ENCODE measurements at places on chromosomes 13 and 19.

DNA sequence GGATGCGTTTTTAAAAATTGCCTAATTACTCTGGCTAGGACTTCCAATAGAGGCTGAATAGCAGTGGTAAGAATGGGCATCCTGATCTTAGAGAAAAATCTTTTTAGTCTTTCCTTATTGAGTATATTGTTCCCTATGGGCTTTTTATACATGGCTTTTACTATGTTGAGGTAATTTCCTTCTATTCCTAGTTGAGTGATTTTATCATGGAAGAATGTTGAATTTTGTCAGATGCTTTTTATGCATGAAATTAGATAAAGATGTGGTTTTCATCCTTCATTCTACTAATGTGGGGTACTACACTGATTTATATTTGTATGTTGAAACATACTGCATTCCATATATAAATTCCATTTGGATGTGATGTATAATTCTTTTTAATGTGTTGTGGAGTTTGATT is 2673.8 kb downstream of the PCDH9 start:
- DNase-seq: no peak

- DNase-seq: no peak
Observed at GRCh38 chr13:26743971-26744370, 16.6 kb downstream of the GPR12 start.

- DNase-seq: no peak
Observed at GRCh38 chr13:79407349-79407979, 1.4 kb upstream of the RBM26 start.

DNA sequence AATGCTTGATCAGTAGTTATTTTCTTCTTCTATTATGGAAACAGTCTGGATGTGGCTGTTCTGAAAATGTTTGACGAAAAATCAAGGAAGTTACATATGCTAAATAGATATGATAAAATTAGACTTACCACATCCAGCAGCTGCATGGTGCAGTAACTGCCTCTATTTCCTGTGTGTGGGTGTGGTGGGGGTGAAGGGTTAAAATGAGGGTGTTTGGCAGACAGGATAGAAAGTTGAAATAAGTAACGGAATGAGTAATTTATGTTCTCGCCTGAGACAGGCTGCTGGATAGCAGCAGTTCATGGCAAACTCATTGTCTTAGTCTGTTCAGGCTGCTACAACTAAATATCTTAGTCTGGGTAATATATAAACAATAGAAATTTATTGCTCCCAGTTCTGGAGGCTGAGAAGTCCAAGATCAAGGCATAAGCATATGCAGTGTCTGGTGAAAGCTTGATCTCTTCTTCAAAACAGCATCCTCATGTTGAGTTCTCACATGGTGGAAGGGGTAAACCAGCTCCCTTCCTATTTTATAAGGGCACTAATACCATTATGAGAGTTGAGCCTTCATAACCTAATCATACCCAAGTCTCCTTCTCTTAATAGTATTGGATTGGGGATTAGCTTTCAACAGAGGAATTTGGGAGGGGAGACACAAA is 1248.9 kb downstream of the SLITRK5 start:
- DNase-seq: no peak

GRCh38 chr19:21698215-21698614 is 69.2 kb downstream of the ZNF100 start:
- DNase-seq: no peak

- no peak for DNase-seq
Observed at GRCh38 chr13:80235967-80236302, 105.0 kb downstream of the SPRY2 start.

DNA sequence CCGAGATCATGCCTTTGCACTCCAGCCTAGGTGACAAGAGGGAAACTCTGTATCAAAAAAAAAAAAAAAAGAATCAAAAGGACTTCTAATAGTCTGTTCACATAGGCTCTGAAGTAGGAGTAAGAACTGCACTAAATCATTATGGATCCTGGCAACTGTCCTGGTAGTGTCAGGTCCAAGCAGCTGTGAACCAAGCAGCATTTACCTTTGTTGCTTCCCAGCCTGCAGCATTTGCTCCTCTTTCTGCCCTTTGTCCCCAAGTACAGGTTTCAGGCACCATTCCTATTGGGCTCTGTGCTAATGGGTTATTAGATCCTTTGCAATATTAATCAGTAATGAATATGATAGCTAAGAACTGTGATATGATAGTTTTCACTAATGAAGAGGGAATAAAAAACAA is 77.4 kb upstream of the NBEA start:
- DNase-seq: no peak

DNA sequence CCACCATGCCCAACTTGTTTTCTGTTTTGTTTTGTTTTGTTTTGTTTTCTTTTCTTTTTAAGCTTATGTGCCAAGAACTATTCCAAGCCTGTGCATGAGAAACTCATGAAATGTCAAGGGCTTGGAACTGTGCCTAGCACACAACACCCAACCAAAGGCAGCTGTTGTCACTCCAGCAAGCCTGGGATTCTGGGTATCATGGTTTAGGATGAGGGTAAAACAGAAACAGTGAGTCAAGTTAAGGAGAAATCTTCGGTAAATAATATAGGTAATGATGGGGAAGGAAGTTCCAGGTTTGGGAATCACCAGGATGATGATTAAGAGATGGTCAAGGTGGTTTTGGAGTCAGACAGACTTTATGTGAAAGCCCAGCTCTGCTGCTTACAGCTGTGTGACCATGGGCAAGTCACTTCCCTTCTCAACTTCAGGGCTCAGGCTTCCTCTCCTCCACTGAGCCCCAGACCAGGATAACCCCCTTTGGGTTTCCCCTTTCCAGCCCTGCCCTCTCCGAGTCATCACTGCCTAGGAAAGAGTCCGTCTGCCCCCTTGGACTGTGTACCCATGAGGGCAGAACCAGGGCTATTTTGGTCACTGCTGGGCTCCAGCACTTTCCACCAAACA is 5.0 kb downstream of the PVR start:
- no peak for DNase-seq

DNA sequence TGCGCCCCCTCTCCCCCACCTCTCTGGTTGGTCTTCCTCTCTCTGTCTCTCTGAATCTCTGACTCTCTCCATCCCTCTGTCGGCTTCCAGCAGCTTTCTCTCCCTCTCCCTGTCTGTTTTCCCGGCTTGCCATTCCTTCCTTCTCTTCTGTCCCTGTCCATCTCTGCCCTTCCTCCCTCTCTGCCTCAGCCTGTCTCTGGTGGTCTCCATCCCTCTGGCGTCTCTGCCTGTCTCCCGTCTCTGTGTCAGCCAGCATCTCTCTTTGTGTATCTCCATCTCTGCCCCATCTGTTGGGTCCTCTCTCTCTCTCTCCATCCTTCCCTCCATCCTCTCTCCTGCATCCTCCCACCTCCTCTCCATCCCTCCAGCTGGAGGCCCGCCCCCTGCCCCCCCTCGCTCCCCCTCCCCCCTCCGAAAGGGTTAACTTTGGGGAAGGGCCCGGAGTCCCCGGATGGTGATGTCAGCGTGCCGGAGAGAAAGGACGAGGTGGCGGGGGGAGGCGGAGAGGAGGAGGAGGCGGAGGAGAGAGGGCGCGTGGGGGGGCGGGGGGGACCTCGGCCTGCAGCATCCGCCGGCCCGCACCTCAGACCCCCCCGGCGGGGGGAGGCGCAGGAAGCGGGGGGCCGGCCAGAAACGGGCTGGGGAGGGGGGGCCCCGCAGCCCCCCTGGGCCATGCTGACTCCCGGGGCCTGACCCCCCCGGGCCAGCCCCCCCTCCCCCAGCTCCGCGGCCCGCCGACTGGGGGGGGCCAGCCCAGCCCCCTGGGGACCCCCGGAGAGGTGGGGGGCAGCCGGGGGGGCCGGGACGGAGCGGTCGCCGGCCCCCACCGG is at the start of gene BRSK1:
Gene BRSK1, plus strand, starts transcription at position 450 of the 830 bp plus-strand sequence. CDS start 446 bp downstream, outside the sequence.
- no peak for DNase-seq

DNA sequence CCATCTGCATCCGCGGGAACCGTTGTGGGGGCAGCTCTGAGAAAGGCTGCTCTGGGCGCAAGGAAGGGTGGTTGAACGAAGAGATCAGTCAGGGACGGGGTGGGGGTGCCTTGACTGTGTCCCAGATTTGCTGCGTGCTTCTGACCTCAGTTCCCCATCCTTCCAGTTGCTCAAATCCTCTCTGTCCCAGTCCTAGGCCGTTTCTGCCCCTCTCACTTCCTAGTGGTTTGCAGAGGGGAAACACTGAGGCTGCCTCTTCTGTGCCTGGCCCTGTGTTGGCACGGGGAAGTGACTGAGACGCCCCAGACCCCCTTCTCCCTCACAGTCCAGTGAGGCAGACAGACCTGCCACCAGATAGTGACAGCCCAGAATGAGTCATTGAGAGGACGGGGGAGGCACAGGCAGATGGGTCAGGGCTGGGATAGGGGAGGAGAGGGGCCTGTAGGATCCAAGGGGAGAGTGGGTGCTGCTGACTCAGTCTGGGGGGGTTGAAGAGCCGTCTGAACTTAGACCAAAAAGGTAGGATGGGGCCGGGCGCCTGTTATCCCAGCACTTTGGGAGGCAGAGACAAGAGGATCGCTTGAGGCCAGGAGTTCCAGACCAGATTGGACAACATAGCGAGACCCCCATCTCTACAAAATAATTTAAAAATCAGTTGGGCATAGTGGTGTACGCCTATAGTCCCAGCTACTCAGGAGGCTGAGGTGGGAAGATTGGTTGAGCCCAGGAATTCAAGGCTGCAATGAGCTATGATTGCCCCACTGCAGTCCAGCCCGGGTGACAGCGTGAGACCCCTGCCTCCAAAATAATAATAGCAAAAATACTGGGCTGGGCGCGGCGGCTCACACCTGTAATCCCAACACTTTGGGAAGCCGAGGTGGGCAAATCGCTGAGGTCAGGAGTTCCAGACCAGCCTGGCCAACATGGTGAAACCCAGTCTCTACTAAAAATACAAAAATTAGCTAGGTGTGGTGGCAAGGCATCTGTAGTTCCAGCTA is 26.5 kb downstream of the NUMBL start:
- peak; percentile 59 for DNase-seq
